ENCODE measurements at places on chromosomes 4 and X.

- H3K27me3 ChIP-seq, result no peaks in the 10 kb centered on the region
- no peaks in the 10 kb centered on the region for H3K4me1 ChIP-seq
- H3K36me3 ChIP-seq, result no peaks in the 10 kb centered on the region
- no peak overlapping the region for H3K4me3 ChIP-seq
These were observed 17.0 kb upstream of the TMEM144 start for GRCh38 chr4:158193171-158193749.

DNA sequence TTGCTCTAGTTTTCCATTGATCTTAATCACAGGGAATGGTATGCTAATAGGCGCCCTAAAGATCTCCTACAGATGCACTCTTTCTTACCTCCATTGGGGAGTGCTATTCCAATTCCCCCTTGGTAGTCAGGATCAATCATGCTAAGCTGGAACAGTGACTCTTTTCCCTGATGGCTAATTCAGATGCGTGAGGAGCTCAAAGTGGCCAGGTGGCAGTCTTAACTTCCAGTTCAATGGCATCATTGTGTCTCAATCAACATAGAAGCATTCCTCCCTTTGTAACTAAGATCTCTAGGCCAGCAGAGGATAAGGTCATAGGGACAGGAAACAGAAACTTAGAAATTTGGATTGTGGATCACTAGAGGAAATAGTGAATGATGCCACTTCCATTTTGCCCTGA is 216.8 kb downstream of the GRID2 start:
- H3K36me3 ChIP-seq, result no peaks in the 10 kb centered on the region
- H3K4me1 ChIP-seq, result no peaks in the 10 kb centered on the region
- H3K27ac ChIP-seq, result no peak overlapping the region

GRCh38 chrX:101906136-101906796 is 25.6 kb downstream of the ZMAT1 start:
- H3K4me3 ChIP-seq, result no peak overlapping the region
- no peaks in the 10 kb centered on the region for H3K36me3 ChIP-seq
- DNase-seq, result no peak
- no peak overlapping the region for H3K27ac ChIP-seq

GRCh38 chrX:66042307-66043077 is 2.6 kb upstream of the VSIG4 start:
- no peaks in the 10 kb centered on the region for H3K36me3 ChIP-seq
- no peak overlapping the region for H3K4me3 ChIP-seq
- no peaks in the 10 kb centered on the region for H3K4me1 ChIP-seq
- DNase-seq, result no peak

DNA sequence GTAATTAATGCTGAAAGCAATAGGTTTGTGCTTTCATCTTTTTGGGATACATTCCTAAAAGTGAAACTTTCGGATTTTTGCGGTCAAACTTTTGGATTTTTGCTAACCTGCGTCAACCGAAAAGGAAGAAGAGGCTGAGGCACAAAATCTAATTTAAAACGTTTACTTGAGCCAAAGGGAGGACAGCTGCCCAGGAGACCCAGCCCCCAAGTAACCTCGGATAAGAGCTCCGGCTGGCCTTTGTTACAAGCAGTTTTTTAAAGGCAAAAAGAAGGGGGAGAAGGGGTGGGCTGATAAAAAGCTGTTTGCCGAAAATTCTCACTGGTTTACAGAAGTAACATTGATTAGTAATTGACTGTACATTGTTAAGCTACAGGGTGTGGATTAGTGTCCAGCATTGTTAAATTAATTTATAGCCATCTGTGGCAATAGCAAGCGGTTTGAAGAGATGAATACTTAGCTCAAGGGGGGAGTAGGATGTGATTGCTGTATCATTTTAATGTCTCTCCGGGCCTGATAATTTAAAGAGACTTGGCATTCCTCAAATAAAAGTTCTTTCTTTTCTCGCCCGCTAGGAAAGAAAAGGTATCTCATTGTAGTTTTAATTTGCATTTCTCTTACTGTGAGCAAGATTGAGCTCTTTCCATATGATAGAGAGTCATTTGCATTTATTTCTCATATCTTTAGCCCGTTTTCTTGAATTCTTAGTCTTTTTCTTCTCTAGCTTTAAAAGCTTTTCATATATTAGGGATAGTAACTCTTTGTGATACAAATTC is 59.1 kb upstream of the USP9X start:
- DNase-seq, result peak; percentile 48
- peak overlapping the region; percentile 14 for H3K27ac ChIP-seq
- no peaks in the 10 kb centered on the region for H3K27me3 ChIP-seq
- H3K4me3 ChIP-seq, result peak overlapping the region; percentile 4
- no peaks in the 10 kb centered on the region for H3K36me3 ChIP-seq

DNA sequence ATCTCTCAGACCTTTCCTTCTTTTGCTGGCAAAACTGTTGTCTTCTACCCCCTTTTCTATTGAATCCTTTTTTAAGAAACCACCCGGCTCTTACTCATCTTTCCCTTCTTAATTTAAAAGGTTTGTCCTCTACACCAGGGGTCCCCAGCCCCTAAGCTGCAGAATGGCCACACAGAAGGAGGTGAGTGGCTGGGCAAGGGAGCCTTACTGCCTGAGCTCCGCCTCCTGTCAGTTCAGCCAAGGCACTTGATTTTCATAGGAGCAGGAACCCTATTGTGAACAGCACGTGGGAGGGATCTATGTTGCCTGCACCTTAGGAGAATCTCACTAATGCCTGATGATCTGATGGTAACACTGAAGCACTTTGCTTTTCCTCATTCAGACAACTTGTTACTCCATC is 726.3 kb upstream of the INTU start:
- H3K4me1 ChIP-seq, result no peaks in the 10 kb centered on the region
- no peaks in the 10 kb centered on the region for H3K27me3 ChIP-seq
- H3K27ac ChIP-seq, result no peak overlapping the region
- H3K4me3 ChIP-seq, result no peak overlapping the region

DNA sequence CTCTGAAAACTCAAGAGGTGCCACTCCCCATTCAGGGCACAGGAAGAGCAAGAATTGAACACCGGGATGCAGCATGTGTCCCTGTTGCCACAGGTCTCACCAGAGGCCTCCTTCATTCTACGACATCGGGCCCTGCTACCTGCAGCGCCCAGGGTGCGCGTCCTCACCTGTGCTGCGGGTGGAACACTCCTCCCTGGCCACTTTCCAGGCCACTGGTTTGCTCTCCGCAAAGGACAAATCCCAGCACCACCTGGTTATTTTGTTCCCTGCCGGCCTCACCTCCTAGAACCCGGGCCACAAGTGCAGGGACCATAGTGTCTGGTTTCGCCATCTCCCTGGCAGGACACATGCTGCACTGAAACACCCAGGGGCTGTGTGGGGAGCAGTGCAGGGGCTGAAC is 14.3 kb upstream of the FAM3A start:
- no peaks in the 10 kb centered on the region for H3K27me3 ChIP-seq
- no peak overlapping the region for H3K4me3 ChIP-seq
- H3K4me1 ChIP-seq, result no peaks in the 10 kb centered on the region
- H3K36me3 ChIP-seq, result no peaks in the 10 kb centered on the region
- DNase-seq, result no peak

DNA sequence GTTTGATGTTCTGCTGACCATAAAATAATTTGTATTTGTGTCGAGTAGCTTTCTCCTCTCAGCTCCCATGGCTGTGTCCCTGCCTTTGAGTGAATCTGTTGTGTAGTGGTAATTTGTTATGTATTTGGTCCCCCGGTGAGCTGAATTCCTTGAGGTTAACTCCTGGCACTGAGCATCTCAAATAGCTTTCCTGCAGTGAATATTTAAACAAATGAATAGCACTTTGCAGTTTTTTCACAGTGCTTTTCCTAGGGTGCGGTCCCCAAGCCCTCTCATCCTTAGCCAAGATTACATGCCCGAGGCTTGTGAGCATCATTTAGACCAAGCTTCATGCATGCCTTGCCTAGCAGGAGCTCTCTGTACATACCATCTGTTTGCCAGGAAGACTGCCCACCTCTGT is 74.2 kb downstream of the CLDN34 start:
- no peak overlapping the region for H3K4me3 ChIP-seq
- no peaks in the 10 kb centered on the region for H3K36me3 ChIP-seq
- no peaks in the 10 kb centered on the region for H3K4me1 ChIP-seq
- H3K27ac ChIP-seq, result no peak overlapping the region

Measured in small intestine (tissue), 16 donors.